RCC 7860 (cell line): ENCODE measurements at places on chromosomes 6 and 20.

DNA sequence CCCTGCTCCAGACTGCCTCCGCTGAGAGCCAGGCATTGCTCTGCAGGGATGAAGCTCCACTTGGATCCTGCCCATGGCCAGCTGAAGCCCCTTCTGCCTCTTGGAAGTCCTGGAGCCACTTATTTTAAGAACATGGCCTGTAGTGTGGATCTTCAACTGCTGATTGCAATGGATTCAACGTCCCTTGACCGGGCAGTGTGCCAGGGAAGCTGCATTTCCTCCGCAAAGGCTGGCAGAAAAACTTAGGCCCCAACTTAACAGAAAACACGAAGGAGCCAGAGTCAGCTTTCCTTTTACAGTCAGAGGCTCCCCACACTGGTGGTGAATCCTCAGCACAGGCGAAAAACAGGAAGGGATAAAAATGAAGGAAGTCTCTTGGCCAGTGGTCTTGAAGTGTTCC, 26.3 kb upstream of the FOXQ1 start:
- no peak for DNase-seq

DNA sequence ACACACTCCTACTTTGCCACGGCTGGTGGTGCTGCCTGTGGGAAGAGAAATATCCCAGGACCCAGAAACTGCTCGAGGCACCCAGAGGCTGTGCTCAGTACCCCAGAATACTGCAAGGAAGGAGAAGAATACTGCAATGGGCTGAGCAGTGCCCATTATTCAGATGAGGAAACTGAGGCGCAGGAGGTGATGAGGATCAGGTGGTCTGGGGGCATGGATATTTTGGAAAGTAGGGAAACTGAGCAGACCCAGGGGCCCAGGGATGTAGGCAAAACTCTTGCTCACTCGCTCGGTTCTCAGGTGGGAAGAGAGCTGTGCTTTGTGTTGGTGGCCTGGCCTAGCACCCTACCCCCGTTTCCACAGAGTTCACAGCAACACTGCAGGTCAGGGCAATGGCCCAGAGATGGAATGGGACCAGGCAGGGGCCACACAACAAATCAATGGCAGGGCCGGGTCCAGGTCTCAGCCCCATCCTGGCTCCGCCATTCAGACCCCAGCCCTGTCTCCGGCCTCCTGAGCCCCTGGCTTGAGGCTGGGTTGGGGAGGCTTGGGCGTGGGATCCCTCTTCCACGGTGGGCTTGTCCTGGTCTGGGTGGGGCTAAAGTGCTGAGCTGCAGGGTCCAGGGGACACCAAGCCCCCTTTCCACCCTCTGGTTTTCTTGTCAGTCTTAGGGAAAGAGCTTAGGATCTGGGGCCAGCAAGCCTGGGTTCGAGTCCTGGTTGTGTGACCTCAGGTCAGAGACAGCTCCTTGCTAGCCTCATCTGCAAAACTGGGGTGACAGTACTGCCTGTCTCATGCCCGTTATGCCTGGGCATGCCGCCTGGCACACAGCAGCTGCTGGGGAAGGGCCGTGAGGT, 33.9 kb downstream of the SUN5 start:
- no peak for DNase-seq

DNA sequence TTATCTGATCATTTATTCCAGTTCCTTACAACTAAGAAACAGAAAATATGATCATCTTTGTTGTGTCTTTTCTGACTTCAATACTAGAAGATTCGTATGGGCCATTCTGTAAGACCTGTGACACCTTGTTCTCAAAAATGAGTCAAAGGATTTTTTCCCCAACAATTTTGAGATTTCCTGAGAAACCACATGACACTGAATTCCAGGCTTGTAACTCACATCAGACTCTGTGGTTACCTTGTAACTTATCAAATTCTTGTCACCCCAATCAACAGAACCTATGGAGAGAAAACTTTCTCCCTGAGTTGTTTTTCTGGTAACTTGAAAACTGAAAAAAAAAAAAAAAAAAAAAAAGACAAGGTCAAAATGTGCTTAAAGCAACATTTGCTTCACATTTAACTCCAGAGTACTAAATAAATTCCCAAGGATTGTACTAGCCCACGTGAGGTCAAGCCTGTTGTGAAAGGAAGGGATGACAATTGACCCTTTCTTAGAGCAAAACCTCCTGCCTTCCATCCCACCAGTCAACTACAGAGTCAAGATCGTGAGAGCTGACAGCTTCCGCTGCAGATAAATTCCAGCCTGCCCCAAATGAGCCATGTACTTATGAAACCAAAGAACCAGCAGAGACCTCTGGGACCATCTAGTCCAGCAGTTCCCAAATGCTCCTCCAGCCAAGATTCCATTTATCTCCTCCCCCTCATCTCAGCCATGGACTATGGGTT, 140.3 kb downstream of the TBX18 start:
- peak; percentile 88 for DNase-seq

- no peak for DNase-seq
Observed at GRCh38 chr6:150830439-150831165, 34.9 kb upstream of the MTHFD1L start.

- no peak for DNase-seq
Observed at GRCh38 chr6:163857421-163857820, 442.9 kb downstream of the QKI start.

DNA sequence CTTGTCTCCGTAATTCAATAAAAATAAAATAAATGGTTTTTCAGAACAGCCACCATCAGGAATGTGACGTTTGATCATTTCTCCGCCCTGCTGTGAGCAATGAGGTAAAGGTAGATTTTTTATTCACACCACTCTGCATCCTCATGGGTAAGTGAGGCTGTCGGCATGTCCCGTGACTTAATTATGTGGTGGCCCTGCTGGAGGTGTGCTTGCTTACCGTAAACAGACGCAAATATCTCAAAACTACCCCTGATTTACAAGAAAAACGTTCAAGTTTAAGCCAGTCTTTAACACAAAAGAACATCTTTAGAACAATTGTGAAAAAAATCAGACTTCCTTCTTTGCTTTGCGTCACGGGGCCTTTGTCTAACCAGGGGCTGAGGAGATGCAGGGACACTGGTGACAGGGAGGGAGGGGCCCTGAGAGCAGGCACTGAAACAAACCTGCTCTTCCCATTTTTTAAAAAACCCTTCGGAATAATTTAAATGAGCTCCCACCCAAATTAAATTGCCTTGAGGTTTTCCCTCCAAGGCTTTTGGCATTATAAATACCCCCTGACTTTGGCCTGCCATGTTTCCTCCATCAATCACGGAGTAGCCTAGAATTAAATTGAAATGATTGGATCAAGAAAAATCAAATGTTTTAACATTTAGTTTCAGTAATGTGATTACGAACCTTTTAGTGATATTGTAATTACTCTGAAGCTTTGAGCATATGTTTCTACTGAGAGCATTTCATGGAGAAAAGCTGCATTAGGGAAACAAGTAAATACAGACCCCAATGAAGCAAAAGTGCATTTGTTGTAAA, 13.4 kb downstream of the PRKN start:
- no peak for DNase-seq

GRCh38 chr20:57383447-57384347, 7.5 kb upstream of the RBM38 start:
- DNase-seq: no peak

DNA sequence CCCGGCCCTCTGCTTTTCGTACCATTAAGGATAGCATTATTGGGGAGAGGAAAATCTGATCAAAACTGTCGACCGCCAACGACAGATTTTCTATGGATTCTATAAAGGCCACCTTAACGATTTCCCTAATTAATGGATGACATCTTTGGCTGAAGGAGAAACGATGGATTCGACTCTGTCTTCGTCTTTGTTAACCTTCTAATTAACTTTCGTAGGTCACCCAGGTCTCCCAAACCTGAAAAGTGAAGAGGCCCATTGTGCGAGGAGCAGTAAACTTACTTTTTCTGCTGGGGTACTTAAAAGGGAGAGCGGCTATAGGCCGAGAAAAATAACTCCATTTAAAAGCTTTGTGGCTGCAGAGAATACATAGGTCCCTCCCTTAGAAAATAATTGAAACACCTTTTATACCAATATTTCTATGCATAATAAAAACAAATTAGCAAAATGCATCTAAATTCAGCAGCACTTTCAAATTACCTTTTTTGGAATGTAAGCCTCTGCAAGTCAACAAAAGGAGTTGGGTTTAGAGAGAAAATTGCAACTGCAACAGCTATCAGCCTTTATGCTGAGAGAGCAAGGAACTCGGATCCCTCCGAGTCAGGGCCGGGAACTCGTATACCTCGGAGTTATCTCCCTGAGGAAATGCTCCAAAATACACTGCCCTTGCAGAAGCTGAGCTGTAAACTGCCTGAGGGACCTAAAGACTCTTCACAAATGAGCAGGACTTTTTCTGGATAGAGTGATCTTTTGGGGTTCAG, 31.4 kb upstream of the NR2E1 start:
- no peak for DNase-seq

DNA sequence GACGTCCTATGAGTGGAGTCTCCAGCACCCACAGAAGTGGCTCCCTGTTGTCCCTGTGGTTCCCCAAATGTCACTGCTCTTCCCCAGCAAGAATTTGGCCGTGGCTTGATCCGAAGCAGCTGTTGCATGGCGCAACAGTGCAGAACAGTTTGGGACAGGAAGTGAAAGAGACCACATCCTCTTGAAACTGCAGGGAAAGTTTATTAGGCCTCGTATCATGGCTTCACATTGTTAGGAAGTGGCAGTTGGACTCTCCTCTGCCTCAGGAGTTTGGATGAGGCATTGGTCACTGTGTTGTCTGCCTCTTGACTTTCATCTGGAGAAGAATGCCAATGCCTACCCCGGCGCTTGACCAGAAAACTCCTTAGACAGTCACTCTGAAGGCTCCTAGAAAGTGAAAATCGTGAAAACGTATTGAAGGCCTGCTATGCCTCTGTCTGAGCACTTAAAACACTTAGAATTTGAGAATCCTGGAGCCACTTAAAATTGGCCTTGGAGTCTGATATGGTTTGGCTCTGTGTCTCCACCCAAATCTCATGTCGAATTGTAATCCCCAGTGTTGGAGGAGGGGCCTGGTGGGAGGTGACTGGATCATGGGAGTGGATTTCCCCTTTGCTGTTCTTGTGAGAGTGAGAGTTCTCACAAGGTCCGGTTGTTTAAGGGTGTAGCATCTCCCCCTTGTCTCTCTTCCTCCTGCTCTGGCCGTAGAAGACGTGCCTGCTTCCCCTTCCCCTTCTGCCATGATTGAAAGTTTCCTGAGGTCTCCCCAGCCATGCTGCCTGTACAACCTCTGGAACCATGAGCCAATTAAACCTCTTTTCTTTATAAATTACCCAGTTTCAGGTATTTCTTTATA, 334.9 kb upstream of the JARID2 start:
- DNase-seq: no peak

GRCh38 chr20:32018269-32019155, 8.3 kb downstream of the CCM2L start:
- DNase-seq: peak; percentile 24

DNA sequence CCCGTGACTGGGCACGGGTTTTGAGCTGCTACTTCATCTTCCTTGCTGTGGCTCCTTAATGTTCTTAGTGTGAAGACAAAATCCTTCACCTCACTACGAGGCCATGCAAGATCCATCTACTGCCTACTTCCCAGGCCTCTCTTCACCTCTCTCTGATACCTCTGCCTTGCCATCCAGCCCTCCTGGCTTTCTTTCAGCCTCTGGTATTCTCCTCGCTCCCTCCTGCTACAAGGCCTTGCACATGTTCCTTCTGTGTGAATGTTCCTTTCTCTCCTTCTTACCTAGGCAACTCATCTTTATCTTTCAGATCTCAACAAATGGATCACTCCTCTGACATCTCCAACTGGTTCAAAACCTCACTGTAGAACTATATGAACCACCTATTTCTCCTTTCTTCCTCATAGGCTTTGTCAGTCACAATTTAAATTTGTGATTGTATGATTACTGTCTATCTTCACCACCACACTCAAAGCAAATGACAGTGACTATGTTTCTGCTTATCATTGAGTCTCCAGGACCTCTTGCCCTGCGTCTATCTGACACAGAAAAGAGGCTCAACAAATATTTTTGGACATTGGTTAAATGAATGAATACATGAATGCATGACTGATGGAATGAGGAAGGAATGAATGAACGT, 19.8 kb downstream of the HEY2 start:
- DNase-seq: no peak
